Stimulated activated CD4-positive, alpha-beta T cell treated with anti-CD3 and anti-CD28 coated beads, TNF-alpha, amount 100 ng/mL, for 4 hours (primary cell): ENCODE measurements at places on chromosomes 12 and 14.

GRCh38 chr12:91923864-91924263 is 221.8 kb downstream of the BTG1 start:
- DNase-seq = no peak

DNA sequence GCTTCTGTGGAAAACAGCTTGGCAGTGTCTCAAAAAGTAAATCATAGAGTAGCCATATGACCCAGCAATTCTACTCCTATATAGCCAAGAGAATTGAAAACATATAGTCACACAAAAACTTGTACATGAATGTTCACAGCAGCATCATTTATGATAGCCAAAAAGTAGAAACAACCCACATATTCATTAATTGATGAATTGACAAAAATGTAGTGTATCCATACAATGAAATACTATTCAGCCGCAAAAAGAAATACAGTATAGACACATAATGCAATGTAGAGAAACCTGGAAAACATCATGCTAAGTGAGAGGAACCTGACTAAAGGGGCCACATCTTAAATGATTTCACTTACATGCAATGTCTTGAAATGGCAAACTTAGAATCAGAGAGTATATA is 326.6 kb downstream of the KCNH5 start:
- no peak for DNase-seq

- no peak for DNase-seq
These were observed 110.4 kb upstream of the SCAF11 start for GRCh38 chr12:46100551-46101484.

GRCh38 chr14:51727526-51727925 is 75.8 kb downstream of the FRMD6 start:
- no peak for DNase-seq

GRCh38 chr14:65808390-65808789 is 395.9 kb downstream of the FUT8 start:
- DNase-seq = no peak

- DNase-seq = no peak
These were observed 286.7 kb upstream of the GRIP1 start for GRCh38 chr12:66965621-66966020.

GRCh38 chr14:63875311-63875710 is 22.5 kb downstream of the SYNE2 start:
- no peak for DNase-seq

DNA sequence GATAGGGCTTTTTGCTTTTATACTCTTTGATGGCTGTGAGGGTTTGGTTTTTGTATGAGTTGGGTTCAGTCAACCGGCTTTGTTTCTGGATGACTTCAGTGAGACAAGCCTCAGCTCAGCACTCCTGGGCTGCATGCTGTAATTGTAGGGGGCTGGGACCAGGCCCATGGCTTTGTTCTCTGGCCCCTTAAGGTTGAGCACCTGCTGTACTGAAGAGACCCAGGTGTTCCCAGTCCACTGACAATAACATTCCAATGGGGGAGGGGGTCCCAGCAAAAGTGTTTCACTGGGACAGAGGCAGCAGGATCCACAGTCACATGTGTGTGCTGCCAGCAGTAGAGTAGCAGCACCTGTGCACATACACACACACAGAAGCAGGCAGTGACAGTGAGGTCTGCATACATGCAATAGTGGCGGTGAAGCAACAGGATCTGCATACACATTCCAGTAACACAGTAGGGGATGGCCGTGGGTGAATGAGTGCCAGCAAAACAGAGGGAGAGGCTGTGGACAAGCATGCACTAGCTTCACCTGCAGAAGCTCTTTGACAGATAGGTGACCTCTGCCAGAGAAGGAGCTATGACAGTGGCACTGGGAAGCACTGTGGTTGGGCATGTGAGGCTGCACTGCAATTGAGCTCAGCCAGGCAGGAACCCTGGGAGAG is 240.4 kb downstream of the ASCL1 start:
- no peak for DNase-seq

- no peak for DNase-seq
These were observed 109.8 kb upstream of the CPSF6 start for GRCh38 chr12:69129564-69129963.

GRCh38 chr12:46065412-46066166 is 75.2 kb upstream of the SCAF11 start:
- no peak for DNase-seq

DNA sequence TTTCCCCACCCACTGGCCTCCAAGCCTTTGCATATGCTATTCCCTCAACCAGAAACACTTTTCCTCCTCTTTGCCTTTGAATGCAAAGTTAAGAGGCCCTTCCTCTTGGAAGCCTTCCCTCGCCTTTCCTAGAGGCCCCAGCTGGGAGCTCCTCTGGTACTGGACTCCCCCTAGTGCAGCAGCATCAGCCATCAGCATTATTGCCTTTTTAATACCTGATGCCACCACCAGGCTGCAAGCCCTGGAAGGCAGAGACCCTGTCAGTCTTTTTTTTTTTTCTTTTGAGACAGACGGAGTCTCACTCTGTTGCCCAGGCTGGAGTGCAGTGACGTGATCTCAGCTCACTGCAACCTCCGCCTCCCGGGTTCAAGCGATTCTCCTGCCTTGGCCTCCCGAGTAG is 19.1 kb upstream of the PLA2G1B start:
- DNase-seq = no peak

- no peak for DNase-seq
These were observed 226.3 kb downstream of the ERC1 start for GRCh38 chr12:1217191-1217949.

GRCh38 chr12:12171991-12172511 is 94.8 kb downstream of the LRP6 start:
- DNase-seq = no peak

GRCh38 chr12:105384916-105385535 is 54.5 kb downstream of the C12orf75 start:
- no peak for DNase-seq

DNA sequence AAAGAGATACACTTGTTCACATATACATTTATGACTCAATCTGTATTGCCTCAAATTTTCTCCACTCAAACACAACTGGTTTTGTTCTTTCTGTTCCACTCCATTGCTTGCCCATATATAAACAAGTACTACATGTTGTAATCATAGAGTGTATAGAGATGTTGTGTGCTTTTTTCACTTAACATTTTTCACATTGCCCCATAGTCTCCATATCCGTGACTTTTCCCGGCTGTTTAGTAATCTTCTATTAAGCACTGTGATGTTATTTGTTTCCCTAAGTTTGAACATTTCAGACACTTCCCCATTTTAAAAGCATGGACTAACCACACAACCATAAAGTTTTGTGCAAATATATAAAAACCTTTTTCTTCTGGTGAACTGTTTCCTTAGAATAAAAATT is 45.5 kb upstream of the PTPRR start:
- no peak for DNase-seq

GRCh38 chr14:72559669-72560255 is 334.1 kb downstream of the DPF3 start:
- DNase-seq = no peak

GRCh38 chr12:131210506-131211339 is 257.0 kb downstream of the ADGRD1 start:
- DNase-seq = no peak

DNA sequence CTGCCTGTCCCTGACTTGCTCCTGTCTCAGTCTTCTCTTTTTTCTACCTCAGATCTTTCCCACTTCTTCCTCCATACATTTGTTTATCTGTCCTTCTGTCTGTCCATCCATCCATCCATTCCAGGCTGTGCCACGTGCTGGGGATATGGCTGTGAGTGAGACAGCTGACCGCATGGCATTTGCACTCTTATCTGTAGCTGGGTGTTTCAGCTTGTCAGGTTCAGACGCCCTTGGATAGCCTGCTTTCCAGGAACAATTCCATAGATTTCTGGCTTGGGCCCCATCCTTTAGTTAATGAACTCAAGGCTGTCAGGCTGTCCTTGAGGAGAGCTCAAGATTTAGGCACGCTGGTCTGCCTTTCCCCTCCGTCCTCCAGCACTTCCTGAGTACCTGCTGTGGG is 116.6 kb downstream of the TSPAN9 start:
- no peak for DNase-seq

DNA sequence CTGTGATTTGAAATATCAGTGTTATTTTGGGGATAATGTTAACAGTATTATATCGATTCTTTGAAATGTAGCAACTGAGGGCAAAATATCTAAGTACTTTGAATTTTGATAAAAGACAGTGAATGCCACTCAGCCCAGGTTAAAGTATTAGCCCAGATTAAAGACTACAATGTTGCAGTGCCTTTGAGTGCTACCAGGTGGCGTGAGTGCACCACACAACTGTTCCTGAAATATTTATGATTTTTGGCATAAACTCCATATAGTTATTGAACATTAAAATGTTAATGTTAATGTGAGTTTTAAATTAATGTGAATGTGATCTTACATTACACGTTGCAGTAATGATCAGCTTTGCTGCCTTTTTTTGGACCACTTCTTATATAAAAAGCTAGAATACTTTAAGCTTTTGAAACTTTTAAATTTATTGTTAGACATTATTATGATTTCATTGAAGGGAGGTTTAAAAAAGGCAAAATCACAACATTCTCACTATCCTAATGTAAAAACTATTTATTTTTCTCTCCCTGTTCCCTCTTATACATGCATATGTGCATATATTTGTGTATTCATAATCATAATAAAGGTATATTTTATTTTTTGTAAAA is 22.5 kb downstream of the MRPS35 start:
- DNase-seq = no peak

GRCh38 chr12:19597167-19598026 is 158.1 kb downstream of the AEBP2 start:
- DNase-seq = no peak

GRCh38 chr14:85616386-85616885 is 86.5 kb downstream of the FLRT2 start:
- no peak for DNase-seq

DNA sequence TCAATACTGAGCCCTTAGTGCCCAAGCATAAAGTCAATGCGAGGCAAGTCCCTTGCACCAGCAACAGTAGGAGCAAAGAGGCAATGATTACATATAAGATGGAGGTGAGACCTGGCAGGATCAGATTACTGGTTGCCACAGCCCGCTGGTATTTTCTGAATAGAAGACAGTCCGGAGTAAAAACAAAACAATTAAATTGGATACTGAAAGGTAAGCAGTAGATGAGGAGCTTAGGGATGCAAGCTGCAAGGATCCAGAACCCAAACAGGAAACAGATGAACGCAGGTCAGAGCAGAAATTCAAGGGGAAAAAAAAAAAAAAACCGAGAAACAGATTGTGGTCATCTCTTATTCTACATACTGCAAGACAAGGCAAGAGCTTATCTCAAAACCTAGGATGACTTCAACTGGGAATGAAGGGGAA is 119.6 kb downstream of the MED13L start:
- DNase-seq = no peak

DNA sequence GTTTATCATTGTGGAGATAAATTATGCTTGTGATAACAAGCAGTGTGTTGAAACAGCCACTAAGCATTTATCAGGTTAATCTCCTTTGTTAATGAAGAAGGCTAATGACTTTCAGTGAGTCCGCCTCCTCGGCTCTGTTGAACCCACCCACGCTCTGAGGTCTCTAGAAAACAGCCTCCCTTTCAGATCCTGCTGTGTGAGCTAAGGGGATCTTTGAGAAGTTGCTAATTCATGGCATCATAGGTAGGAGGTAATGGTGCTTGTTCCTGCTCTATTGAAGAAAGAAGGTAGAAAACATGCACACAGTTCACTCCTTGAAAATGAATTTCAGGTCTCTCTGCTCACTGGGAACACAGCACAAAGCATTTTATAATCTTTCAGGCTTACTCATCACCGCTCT is 483.9 kb downstream of the AACS start:
- no peak for DNase-seq

- no peak for DNase-seq
These were observed 77.5 kb upstream of the KRAS start for GRCh38 chr12:25328072-25328712.

DNA sequence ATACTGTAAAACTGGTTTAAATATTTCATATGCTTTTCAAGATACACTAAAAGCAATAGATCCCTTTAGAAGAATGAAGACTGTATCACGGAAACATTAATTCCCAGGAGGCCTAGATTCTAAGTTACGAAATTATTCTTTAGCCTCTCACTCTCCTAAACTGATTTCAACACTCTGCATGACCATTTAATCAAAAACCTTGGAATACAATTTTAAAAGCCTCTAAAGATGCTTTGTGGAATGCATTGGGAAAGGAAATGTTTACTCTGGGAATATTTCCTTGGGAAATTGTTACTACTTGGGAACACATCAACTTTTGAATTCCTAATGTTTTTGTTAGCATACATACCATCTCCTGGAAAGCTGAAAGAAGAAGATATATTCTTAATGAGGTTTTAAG is 255.7 kb upstream of the FAR2 start:
- no peak for DNase-seq

DNA sequence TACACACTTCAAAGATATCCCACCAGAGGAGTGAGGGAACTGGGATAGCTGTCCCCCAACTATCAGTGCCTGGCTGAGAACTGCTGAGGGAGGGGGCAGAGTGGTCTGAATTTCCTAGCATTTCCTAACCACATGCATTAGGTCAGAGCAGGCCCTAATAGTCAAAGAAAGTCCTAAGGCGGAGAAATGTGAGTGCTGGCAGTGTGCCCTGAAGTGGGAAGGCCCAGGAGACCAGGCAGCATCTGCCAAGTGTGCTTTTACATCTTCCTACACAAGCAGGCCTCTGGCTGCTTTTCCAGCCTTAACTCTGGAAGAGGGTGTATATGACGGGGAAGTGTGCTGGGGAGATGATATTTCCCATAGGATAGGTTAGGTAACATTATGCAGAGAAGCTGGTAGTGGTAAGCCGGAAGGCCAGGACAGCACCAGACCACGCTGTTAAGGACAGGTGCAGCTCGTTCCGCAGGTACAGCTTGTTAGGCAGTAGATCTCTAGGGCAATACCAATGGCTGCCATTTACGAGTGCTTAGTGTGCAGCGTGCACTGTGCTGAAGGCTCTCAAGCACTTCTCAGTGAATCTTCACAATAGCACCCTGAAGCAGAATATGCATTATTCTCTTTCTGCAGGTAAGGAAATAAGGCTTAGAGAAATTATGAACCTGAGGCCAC is 9.1 kb upstream of the CCDC198 start:
- DNase-seq = no peak

DNA sequence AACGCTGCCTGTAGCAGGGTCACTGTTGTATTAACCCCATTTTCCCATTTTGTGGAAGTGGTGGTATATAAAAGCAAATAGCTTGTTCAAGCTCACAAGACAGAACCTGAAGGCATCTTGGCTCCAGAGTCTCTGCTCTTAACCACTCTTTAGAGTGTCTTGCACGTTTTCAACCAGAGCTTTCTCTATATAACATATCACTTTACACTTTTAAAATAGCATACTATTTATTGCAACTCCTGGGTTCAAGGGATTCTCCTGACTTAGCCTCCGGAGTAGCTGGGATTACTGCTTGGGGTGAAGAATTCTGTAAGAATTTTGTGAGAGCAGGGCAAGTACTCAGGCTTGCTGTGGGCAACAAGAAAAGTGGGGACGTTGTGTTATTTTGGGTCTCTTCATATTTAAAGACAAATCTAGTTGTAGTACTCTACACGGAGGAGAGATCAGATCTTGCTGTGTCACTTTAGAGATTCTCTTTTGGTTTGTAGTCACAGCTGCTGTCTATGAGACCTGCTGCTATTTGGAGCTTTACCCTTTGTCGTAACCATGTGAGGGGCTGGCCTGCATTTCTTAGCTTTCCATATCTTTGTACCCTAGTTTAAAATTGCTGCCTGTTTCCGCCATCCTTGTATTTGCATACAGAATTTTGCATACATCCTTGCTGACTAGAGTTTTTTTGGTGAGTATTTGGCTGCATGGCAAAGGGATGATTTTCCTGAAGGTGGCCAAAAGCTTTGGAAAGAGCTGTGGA is 40.7 kb downstream of the WDR20 start:
- no peak for DNase-seq
